ENCODE measurements at places on chromosomes 6 and 20.

- no peak for DNase-seq
These were observed 648.5 kb downstream of the TFAP2A start for GRCh38 chr6:9766240-9766915.

DNA sequence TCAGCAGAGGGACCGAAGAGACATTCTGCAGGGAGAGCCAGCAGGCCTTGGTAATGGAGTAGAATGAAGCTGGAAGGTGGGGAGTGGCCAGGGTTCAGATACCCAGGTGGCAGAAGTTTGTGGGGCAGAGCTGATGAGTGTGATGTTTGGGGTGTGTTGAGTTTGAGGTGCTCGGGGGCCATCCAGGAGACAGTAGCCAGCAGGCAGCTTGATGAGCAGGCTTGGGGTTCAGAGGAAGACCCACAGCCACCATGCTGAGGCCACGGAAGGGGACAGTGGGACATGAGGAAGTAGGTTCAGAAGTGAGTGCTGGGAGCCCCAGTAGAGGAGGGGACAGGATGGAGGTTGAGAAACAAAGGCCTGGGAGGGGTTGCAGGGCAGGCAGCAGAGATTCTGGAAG lies 11.1 kb upstream of the FOXS1 start:
- no peak for DNase-seq

DNA sequence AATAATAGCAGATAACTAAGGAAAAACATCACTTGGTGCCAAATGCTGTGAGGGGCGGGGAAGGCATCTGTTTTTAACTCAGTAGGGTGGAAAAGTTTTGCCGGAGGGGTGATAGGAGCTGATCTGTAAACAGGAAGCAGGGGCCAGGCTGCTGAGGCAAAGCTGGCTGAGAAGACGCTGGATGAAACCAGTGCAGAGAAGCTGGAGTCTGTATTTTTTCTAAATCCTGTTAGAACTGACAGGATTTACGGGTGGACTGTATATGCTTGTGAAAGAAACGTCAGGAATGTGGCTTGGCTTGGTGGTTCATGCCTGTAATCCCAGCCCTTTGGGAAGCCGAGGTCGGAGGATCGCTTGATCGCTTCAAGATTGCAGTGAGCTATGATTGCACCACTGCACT lies 5.6 kb downstream of the PCMTD2 start:
- no peak for DNase-seq

- no peak for DNase-seq
These were observed 54.4 kb downstream of the FAM184A start for GRCh38 chr6:119024111-119024510.

- DNase-seq: no peak
These were observed 167.4 kb upstream of the PCSK2 start for GRCh38 chr20:17059465-17059864.

DNA sequence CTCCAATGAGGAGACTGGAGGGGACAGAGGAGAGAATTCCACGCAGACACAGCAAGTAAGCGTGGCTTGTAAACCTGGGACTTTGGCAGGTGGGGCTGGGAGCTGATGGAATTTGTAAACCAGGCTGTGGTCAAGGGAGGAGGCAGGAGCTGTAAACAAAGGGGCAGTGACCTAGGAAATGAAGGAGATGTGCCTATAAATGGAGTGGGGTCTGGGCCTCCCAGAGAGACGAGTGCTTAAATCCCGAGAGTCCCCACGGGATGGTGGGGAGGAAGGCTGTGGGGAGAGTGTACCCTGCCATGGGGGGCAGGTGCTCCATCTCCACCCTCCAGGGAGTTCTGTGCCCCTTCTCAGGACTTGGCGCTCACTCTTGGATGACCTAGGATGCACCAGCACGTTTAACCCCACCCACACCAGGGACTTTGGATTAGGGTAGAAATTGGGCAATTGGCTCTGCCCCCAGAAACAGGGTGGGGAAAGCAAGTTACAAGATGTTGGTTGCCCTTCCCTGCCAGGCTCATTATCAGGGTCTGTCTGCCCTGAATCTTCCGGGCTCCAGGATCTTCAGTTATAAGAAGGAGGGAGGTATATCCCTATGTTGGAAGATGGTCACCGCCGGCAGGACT lies 4.0 kb upstream of the DHX16 start:
- DNase-seq: no peak

- no peak for DNase-seq
These were observed 48.4 kb downstream of the ZHX3 start for GRCh38 chr20:41268917-41269652.

GRCh38 chr6:29552512-29553051 lies 7.0 kb downstream of the UBD start:
- DNase-seq: no peak
